Naive thymus-derived CD4-positive, alpha-beta T cell (primary cell): ENCODE measurements at places on chromosomes 2 and 18. TPM values are rescaled to one million over a fixed set of nuclear protein-coding genes. Genes with fewer than 3 reads are reported as not detected.

MRPS5 gene
- 41.5 TPM for polyA plus RNA-seq

DNAJC27 gene
- polyA plus RNA-seq = 6.2 TPM

KIF1A gene
- not detected for polyA plus RNA-seq

AFF3 gene
- polyA plus RNA-seq = 4.0 TPM

GDF7 gene
- 0.17 TPM for polyA plus RNA-seq

RESP18 gene
- polyA plus RNA-seq = not detected

ZNF407 gene
- polyA plus RNA-seq = 8.7 TPM

MDH1B gene
- not detected for polyA plus RNA-seq

NEURL3 gene
- polyA plus RNA-seq = not detected

SIX3 gene
- polyA plus RNA-seq = not detected

REG3G gene
- not detected for polyA plus RNA-seq

VWA3B gene
- not detected for polyA plus RNA-seq

REG3A gene
- not detected for polyA plus RNA-seq

TMEM247 gene
- not detected for polyA plus RNA-seq

ALLC gene
- not detected for polyA plus RNA-seq

CDK15 gene
- polyA plus RNA-seq = not detected

FAM110C gene
- 0.06 TPM for polyA plus RNA-seq

BOLL gene
- not detected for polyA plus RNA-seq
